Fibroblast of mammary gland (primary cell): ENCODE measurements at places on chromosomes 11 and 22.

- DNase-seq: no peak
These were observed 108.6 kb downstream of the STIM1 start for GRCh38 chr11:3964056-3964455.

DNA sequence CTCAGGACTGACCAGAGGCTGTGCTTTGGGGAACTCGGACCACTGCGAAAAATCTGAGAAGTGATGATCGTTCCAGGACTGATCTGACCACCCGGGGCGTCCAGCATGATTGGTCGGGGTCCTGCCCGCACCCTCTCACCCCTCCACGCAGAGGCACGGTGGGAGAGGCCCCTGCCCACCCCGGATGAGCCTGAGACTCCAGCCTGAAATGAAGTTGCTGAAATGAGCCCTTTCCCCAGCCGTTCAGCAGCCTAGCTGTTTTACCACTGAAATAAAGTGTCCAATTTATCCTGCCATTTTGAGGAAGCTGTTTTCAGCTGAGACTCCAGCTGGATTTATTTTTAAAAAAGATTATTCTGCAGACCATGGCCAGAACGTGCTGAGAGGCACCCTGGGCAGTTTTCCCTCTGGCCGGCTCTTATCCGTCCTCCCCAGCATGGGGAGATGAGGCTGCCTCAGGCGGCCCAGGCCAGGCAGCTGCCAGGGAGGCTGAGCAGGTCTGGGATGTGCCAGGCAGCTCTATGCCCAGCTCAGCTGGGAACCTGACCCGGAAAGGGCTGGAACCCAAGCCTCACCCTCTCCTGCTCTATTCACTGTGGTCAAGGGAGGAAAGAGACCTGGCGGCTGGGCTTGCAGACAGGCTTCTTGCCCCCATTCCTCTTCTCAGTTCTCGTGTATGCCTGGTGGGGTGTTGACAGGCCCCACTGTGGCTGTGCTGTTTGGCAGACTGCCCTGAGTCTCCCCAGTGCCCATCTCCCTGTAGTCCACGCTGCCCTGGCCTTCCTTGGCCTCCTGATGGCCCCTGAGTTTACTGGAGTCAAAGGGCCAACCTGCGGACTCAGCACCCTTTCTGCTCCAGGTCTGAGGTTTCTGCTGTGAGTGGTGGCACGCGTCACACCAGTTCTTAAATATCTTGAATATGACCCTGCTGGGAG lies 161.0 kb upstream of the B3GAT1 start:
- DNase-seq: no peak

DNA sequence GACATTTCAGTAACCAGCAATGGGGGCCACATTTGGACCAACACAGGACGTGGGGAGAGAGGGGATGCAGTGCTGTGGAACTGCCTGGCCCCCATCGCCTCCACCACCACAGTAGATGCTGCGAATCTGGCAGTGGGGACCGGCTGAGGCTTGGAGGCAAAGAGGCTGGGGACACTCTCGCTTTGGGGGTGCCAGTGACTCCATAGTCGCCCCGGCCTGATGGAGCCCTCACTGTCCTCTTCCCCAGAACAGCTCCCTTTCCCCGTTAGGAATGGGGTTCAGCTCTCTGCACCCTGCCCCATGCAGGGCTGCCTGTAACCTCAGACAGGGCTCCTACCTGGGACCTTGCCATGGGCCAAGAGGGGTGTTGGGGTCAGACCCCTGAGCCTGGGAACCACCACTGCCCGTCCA lies 1.8 kb upstream of the MUC2 start:
- no peak for DNase-seq

DNA sequence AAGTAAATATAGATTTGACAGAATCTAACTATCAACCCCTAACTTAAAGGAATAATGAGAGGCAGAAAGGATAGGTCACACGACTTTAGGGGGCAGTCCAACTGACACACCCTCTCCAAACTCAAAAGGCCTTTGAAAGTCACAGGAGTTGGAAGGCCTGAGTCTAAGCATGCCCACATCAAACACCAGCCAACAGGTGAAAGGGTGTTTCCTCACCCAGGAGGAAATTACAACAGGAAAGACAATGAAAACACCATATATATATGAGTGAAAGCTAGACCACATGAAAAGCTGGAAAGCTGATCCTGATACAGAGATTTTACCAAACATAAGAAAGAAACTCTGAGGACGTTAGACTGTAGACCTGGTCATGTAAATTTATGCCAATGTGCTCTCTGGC lies 10.5 kb upstream of the DEPDC7 start:
- DNase-seq: no peak

DNA sequence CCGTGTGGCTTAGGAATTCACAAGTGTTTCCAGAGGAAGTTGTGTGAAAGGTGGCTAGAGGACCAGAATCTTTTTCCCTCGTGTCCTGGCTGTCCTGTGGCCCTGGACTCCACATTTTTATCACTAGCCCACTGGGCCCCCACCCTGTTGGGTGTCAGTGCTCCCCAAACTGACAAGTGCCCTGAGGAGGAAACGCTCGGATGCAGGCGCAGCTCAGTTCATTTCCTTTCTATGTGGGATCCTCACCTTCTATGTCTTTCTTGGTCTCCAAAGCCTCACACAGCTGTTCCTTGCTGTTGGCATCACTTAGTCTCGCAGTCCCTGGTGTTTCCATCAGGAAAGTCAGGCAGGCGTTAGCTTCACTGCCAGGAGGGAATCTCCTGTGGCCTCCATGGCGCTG lies 68.0 kb upstream of the KCNQ1OT1 start:
- no peak for DNase-seq

DNA sequence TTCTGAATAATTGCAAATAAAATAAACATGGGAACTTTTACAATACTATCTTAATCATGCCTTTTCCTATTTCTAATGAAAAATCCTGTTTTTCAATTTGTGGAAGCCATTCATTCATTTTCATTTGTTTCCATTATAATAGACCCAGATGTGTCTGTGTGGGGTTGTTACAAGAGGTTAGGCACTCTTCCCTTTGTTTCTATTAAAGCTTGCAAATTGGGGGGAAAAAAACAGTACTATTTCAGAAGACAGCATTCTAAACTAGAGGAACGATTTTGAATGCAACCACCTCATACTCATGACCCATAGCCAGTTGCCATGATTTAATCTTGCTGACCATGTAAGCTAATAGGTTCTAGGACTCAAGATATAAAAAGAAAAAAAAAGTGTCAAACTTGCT lies 175.5 kb downstream of the SOX6 start:
- DNase-seq: no peak

DNA sequence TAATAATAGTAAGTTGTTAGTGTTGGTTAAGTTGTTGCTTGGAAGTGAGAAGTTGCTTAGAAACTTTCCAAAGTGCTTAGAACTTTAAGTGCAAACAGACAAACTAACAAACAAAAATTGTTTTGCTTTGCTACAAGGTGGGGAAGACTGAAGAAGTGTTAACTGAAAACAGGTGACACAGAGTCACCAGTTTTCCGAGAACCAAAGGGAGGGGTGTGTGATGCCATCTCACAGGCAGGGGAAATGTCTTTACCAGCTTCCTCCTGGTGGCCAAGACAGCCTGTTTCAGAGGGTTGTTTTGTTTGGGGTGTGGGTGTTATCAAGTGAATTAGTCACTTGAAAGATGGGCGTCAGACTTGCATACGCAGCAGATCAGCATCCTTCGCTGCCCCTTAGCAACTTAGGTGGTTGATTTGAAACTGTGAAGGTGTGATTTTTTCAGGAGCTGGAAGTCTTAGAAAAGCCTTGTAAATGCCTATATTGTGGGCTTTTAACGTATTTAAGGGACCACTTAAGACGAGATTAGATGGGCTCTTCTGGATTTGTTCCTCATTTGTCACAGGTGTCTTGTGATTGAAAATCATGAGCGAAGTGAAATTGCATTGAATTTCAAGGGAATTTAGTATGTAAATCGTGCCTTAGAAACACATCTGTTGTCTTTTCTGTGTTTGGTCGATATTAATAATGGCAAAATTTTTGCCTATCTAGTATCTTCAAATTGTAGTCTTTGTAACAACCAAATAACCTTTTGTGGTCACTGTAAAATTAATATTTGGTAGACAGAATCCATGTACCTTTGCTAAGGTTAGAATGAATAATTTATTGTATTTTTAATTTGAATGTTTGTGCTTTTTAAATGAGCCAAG lies 2.7 kb downstream of the NEAT1 start:
- DNase-seq: peak; percentile 76

DNA sequence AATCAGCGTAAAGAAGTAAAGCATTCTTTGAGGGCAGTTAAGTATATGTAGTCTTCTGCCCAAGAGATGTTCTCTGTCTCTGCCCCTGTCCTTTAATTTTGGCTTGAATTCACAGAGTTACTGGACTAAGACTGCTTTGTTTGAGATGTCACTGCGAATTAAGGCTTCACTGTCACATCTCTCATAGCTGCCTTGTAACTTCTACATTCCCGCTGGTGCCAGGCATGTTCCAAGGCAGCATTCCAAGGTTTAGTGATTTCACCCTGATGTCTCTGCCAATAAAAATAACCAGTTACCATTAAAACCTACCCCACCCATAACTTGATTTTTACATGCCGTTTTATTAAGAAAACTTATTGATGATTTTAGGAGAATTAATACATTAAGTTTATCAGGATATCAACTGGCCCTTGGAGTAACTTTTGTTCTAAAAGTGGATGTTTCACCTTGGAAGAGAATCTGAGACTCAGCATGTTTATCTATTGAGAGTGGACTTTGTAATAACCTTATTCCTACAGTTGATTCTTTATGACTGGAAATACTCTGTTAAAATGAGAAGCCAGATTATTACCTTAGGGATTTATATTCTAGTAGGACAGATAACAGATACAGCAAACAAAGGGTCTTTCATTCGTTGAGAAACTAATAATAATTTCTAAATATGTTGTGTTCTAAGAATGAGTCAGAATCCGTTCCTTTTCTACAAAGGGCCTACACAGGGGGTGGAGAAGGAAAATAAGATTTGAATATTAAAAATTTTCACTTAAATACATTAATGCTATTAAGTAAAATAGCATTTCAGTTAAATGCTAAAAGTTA lies 110.2 kb downstream of the UVRAG start:
- DNase-seq: peak; percentile 50

GRCh38 chr11:70625582-70626518 lies 227.5 kb downstream of the CTTN start:
- DNase-seq: no peak

DNA sequence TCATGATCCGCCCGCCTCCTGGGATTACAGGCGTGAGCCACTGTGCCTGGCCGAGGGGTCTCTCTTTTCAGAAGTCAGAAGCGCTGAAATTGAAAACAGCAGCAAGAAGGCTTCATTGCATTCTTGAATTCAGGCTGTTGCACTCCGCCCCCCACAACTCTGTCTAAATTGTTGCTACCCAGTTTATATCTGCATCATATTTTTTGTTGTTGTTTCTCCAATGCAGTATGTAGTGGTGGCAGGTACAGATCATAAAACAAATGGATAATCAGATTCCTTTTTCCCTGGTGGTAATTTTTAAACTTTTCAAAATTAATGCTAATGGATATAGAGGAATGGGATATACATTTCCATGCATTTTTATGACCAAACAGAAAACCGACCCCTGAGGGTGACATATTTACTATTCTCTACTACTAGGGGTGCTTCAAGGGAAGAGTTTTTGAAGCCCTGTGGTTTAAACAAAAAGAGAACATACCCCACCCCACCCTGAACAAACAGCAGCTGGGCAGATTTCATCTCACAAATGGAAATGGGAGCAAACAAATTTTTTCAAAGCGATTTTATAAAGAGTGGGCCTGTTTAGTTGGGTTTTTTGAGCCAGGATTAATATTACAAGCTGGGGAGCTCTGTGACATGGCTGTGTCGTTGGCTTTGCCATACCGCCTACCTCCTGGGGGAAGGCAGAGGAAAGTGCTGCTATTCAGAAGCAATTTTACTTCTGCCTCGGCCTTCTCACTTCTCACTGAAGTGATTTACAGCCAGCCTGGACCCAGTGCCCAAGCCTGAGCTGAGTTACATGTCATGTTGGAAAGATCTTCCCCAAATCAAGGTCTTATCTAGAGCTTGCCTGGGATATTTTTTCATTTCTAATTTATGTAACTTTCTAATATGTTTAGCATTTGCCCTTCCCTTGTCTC lies 16.0 kb upstream of the TMA7B start:
- no peak for DNase-seq

- DNase-seq: peak; percentile 34
These were observed 26.1 kb upstream of the CELSR1 start for GRCh38 chr22:46563381-46564083.

- no peak for DNase-seq
These were observed 87.5 kb downstream of the C11orf58 start for GRCh38 chr11:16825968-16826367.

GRCh38 chr11:77217156-77217555 lies 84.3 kb downstream of the GDPD4 start:
- DNase-seq: no peak

DNA sequence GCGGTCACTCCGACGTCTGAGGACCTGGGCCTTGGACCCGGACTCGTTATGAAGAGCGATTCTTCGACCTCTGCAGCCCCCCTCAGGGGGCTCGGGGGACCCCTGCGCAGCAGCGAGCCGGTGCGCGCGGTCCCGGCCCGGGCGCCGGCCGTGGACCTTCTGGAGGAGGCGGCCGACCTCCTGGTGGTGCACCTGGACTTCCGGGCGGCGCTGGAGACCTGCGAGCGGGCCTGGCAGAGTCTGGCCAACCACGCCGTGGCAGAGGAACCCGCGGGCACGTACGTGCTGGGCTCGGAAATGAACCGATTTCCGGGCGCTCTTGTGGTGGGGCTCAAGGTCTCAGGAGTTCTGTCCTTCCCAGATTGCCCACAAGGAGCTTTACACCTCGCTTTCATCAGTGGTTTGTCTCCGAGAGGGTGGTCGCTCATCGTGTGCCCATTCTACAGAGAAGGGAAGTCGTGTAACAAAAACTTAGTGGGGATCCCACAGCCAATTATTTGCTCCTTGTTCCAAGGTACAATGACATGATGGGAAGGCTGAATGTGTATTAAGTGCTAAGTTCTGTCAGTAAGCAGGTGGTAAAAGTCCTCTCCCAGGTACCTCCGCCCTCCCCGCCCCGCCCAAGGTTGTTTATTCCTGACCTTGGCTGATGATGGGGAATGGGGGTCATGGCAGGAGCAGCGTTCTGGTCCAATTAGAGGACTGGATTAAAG lies 695 bp downstream of the PEX26 start:
- peak; percentile 30 for DNase-seq

DNA sequence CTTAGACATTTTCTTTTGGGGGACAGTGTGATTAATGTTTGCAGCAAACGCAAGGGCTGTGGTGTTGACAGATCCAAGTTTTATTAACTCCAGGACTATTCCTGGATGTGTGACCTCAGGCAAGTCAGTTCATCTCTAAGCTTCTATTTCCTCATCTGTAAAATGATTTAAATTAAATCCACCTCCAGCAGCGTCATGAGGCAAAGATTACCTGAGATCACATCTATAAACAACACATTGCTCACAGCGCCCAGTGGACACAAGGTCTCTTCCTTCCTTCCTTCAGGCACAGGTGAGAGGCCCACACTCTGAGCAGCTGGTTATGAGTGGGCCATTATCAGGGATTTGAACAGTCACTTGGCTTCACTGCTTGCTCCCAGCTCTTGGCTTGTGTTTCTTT lies 111.2 kb upstream of the RASSF10 start:
- DNase-seq: peak; percentile 25

DNA sequence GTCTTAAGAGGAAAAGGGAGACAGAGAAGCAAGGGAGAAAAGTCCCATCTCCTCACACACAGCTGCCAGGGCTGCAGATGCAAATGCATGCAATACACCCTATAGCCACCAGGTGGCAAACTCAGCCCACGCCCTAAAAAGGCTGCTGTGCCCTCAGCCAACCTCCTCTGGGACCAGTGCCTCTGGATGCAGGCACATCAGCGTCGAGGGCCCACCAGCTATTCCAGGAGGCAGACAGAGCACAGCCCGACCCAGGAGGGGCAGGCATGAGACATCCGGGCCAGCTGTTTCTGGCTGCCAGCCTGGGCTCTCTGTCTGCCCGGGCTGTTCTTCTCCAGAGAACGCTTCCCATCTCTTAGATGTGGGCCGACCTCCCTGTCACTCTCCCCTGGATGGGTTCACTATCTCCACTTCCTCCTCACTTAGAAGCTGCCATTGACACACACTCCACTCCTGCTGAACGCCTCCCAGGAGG lies 39.7 kb downstream of the TPBGL start:
- DNase-seq: peak; percentile 67
